ENCODE measurements at places on chromosomes 2 and 18.

- no peak for DNase-seq
Observed at GRCh38 chr2:163723348-163723747, 12.5 kb downstream of the FIGN start.

- no peak for DNase-seq
Observed at GRCh38 chr2:12007282-12007681, 260.9 kb downstream of the LPIN1 start.

DNA sequence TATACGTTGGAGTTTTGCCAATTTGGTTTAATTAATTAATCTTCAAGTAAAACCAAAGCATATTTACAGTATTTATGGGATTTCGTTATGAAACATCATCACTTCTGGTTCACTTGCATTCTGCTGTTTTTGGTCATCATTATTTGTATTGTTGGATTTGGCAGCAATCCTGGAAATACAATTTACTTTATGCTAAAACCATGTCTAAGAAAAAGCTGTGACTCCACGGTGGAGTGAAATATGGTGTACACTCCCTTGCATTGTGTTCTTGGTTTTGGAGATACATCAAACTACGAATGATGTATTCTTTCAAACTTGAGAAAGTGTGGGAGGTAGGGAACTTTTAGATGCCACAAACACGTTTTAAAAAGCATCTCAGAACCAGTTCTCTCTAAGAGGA, 106.4 kb downstream of the CTAGE1 start:
- peak; percentile 72 for DNase-seq

DNA sequence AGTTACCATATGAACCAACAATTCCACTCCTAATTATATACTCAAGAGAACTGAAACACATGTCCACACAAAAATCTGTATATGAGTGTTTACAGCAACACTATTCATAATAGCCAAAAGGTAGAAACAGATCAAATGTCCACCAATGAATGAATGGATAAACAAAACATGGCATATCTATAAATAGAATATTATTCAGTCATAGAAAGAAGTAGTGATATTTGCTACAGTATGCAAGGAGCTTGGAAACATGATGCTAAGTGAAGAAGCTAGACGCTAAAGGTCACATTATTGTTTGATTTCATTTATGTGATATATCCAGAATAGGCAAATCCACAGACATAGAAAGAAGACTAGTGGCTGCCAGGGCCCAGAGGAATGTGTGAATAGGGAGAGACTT, 92.0 kb downstream of the RTTN start:
- no peak for DNase-seq

DNA sequence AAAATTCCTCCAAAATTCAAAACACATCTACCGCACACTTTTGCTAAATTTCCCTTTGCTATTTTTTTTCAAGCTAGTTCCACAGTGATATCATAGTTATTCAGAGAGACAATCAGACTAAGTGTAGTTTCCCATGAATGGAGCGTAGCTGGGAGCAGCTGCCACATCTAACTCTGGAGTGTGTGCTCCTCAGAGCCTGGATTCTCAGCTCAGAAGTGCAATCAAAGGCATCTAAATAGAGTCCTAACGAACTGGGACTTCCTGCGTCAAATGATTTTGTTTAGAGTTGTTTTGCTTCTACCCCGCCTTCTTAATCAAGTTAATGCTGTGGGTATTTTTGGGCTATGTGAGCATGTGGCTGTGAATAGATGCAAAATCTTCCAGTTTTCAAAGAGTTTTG, 160.3 kb downstream of the TMEM18 start:
- no peak for DNase-seq
